ENCODE measurements at places on chromosomes 12 and 14.

DNA sequence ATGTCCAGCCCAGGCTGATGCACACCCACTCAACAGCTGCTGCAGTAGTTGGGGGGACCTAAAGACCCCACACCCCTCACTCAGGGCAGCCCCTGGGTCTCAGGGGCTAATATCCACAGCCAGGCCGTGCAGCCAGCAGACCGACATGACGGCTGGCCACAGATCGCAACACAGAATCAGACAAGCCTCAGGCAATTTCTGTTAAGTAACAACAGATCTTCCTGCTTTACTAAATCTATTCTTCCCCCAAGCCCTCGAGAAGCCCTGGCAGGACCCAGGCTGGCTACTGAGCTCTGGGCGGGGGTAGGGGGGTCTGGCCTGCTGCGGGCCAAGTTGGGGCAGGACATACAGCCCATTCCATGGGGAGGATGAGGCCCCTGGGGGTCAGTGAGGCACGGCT, 28.0 kb upstream of the NUDT14 start:
- DNase-seq: no peak

DNA sequence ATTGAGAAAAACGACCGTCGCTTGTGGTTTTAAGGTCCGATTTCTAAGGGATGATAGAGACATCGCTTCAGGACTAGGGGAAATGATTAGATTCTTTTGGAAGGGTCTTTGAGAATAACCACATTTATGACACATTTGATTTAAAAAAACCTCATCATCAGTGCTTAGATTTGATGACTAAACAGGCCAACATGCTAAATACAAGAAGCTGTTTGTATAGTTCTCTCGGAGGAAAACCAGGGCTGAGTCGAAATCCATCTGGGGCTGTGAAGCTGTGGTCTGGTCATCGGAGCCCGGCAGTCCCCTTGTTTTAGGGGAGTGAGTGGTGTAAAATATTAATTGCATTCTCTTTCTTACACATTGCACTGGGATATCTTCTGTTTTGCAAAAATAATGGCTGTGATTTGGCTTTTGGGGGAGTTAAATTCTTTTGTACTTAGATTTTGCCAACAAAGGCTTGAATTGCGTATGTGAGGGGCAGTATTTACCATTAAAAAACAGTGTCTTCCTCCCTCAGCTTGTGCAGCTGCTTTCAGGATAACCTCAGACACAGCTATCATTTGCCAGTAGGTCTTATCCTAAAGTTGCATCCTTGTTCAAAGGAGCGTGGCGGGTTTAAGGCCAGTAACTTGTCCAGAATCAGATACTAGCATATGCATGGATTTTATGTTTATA, 550 bp downstream of the GNG2 start:
- no peak for DNase-seq

GRCh38 chr12:131946757-131947156, 3.0 kb upstream of the EP400 start:
- no peak for DNase-seq

- DNase-seq: no peak
Observed at GRCh38 chr12:39144613-39145061, 239.2 kb upstream of the CPNE8 start.

GRCh38 chr12:66066137-66066928, 64.2 kb downstream of the LLPH start:
- no peak for DNase-seq

GRCh38 chr12:64679487-64680001, 69.2 kb downstream of the RASSF3 start:
- DNase-seq: peak; percentile 60

Measured in activated CD4-positive, alpha-beta T cell treated with anti-CD3 and anti-CD28 coated beads for 4 hours (primary cell).